ENCODE measurements at places on chromosomes 2 and 18.

DNA sequence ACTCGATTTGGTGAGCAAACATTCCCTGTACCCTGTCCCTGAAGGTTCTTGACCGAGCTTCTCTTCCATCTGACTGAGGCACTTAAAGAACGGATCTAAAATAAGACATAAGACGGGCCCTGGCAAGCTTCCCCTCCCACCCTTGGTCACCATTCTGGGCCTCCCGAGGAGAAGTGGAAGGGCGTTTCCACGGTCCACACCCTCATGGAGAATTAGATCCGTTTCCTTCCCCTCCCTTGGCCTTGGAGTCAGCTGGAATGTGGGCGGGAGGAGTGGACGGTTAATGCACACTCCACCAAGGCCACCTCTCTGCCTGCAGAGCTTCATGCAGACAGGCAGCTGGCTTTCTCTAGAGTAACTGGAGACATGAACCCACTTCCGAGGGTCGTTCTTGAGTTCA lies 257.3 kb upstream of the APCDD1 start:
- DNase-seq: no peak

DNA sequence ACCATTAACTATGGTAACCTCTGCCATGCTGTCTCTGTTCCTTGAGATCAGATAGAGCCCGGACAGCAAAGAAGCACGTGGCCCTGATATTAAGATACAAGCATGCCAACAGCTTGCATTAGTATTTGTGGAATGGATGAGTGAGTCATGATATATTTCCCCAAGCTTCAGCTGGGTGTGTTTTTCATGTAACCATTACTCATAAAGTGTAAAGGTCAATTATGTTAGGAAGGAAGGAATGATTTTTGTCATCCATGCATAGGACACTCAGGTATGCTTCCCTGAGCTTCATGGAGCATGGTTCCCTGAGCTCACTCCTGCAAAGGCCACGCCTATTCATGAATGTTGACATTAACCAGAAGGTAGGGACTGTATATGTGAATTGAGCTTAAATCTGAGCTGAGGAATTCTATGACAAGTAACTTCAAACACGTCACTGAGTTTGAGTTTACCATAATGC lies 74.6 kb downstream of the ARL4C start:
- no peak for DNase-seq

GRCh38 chr2:216774180-216774579 lies 78.8 kb upstream of the IGFBP5 start:
- DNase-seq: no peak

DNA sequence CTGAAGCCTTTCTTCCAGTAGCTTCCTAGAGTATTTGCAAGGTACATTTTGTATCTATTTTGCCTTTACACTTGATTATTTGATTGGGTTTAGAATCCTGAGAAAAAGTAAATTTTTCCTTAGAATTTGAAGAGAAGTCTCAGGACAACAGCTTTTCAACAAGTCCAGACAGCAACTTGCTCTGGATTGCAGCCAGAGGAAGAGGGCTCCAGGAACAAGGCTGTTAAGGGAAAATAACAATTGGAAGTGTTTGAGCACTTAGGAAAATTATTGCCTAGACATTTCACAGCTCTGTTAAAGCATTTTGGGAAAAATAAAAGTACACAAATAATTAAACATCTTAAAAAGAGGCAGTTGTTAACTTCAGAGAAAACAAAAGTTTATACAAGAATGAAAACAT lies 58.3 kb upstream of the RAPGEF4 start:
- DNase-seq: no peak

DNA sequence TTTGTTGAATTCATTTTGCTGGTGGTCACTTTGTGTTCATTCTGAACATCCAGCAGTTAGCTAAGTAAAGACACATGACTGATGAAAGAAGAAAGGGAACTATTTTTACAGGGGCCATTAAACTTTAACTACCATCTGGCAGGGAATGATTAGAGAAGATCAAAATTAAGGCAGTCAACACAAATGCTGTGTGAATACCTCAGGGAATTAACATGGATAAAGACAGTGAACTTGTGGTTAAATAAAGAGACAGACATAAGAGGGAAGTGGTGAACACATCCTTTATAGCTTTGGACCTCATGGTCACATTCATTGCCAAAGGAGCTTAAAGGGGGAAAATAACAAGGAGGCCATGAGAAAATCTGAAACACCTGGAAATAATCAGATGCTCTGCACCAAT lies 52.6 kb upstream of the ATP5MC3 start:
- no peak for DNase-seq

GRCh38 chr2:75986617-75987016 lies 275.9 kb upstream of the GCFC2 start:
- DNase-seq: no peak

- no peak for DNase-seq
These were observed 73.7 kb upstream of the MSTN start for GRCh38 chr2:190136259-190136658.

GRCh38 chr2:120355780-120356266 lies 9.9 kb downstream of the INHBB start:
- no peak for DNase-seq

DNA sequence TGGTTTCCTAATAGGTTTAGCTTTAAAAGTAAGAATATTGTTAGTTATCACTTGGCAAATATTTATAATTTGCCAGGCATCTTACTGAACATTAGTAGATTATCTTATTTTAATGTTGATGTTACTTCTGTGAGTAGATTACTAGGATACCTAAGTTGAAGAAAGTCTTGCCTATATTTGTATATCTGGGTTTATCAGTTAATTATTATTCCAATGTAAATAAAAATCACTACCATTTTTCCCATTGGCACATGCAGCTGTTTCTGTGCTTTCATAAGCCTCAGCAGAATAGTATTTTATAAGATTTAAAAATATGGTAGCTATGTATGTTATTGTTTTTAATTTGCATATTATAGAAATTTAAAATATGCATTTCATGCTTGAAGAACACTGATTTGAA lies 16.3 kb upstream of the TRIM43B start:
- DNase-seq: no peak

DNA sequence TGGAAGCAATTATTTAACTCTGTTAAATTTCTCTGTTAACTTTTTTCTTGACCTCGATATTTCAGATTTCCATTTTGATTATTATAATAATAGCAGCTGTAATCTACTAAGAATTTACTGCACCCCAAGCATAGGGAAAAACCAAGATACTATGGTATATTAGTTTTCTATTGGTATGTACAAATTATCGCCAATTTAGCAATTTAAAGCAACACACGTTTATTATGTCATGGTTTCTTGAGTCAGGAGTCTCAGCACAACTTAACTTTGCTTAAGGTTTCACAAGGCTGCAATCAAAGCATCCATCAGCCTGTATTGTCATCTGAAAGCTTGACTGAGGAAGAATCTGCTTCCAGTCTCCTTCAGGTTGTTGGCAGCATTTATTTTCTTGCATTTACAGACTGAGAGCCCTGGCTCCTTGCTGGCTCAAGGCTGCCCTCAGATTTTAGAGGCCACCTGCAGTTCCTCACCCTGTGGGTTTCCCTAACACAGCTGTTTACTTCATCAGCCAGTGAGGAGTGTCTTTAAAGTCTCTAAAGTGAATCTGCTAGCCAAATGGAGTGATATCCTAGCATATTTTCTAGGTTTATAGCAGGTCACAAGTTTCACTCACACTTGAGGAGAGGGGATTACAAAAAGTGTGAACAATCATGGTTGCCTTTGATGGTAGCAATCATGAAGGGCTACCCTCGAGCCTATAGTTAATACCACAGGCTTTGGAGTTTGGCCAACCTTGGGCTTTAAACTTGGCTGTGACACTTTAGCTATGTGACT lies 4.4 kb upstream of the VPS54 start:
- no peak for DNase-seq

DNA sequence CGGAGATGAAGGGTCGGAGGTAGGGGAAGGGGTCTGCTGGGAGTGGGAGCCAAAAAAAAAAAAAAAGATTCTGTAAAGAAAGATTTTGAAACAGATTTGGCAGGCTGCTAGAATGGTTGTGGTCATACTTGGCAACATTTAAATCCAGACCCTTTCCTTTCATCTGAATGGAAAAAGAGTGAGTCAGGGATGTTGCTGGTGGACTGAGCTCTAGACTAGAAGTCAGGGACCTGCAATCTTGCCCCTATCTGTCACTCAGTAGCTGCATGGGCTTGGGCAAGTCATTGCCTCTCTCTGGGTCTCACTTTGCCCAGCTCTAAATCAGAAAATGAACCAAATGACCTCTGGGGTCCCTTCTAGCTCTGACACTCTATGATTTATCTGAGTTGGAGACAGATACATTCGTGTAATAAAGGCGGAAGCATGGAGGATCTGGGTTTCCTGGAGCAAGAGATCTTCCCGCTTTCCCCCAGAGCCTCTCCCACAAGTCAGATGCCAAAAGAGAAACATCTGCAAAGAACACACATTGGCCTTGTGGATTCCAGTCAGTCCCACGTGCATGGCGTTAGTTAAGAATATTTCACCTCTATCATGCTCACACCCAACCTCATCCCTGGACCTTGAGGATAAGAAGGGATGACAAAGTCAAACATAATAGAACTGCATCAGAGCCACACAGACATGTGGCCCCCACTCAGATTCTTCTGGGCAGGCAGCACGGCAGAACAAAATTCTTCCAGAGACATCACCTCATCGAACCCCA lies 58.5 kb downstream of the ADD2 start:
- no peak for DNase-seq

GRCh38 chr2:172600557-172601008 lies 44.7 kb downstream of the PDK1 start:
- no peak for DNase-seq

DNA sequence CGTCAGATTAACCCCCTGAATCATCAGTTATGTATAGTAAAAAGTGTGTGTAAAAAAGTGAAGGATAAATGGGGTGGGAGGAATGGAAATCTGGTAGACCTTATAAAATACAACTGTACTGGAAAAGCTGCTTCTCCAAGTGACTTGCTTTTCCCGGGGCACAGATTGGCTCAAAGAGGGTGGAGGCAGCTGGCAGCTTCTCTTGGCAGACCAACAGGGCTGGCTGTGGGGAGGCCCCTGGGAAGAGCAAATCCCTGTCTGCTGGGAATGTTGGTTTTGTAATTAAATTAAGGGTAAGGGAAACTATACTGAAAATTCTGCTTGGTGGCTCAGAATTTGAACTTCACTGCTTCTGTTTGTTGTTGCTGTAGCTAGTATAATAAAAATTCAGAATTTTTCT lies 154.2 kb upstream of the DLX2 start:
- DNase-seq: no peak

DNA sequence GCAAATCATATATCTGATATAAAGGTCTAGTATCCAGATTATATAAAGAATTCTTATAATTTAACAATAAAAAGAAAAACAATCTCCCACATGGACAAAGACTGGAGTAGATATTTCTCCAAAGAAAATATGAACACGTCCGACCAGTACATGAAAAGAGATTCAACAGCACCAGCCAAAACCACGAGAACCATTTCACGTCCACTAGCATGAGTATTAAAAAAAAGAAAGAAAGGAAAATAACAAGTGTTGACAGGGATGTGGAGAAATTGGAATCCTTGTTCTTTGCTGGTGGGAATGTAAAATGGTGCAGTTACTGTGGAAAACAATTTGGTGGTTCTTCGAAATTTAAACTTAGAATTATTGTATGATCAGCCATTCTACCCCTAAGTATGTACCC lies 432.7 kb upstream of the TRIB2 start:
- DNase-seq: no peak

- no peak for DNase-seq
These were observed 292.8 kb upstream of the LRP1B start for GRCh38 chr2:142423603-142424002.

DNA sequence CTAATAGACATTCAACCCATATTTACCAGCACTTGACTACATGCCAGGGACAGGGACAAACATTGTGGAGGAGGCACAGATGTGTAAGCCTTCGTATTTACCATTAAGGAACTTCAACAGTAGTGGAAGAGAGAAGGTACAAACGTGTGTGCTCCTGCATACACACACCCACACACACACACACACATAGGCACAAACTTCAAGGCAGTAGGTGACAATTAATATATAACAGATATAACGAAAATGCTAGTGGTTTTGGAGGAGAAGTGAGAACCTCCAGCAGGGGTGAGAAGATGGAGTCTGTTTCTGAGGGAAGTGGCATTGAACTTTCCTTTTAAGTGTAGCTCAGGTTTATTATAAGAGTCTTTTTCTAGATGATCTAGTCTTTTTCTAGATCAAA lies 231.1 kb downstream of the SETBP1 start:
- DNase-seq: no peak

DNA sequence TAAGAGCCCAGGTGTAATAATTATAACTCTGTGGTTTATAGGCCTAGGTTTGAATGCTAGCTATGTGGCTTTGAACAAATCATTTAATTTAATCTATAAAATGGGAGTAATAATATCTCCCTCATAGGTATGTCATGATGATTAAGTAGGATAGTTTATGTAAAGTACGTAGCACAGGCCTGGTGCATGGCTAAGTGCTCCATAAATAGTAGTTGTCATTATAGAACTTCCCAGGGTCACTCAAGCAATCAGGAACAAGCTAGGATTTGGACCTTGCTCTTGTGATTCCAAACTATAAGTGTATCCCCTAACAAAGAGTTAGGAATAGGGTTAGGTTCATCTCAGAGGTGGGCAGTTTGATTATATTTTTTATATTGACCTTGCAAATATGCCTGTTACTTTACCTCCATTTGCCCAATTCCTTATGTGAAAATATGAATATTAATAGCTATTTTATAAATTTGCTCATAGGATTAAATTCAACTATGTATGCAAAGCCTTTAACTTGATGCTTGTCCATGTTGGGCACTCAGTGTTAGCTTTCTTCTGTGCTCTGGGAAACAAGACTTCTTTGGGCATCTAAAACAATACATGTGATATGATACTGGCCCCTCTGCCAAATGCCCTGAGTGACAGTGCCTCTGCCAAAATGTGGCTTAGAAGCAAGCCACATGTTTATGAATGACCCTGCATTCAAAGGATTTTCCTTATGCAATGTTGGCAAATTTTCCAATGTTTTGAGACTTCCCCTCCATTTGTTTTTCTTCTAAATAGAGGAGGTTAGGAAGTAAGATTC lies 353.6 kb downstream of the KIAA1328 start:
- no peak for DNase-seq

DNA sequence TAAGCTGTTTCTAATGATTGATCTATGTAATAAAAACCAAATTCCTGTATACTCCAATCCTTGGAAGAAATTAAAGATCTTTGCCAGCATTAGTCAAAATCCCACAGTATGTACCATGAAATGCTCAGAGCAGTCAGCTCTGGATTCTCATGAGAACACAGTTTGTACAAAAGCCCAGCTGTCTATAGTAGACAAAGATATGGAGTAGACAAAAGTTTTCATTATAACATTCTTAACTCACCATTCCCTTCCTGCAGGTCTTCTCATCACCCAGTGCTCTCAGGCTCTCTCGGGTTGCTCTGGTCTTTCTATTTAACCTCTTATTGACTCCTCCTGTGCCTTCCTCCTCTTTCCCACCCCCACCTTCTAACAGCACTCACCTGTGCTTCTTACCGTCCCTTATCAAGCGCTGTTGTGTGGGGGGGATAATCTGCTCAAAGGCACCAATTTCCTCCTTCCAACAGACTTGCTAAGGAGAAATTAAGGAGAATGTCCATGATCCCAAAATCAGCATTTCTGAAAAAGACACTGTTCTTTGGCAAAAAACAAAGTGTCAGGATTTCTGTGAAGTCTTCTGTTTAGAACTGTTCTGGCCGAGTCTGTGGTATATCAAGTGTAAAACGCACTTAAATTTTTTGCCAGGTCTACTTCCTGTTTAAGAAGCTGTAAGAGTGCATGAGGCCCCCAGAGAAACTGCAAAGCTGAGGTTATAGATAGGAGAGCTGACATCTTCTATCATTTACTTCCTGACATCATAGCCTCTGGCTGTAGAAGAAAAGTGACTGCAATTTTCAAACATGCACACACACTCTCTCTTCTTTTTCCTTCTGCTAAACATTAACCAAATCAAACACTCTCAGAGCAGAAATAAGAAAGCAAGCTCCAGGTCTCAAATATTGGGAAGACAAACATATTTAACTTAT lies 144.1 kb downstream of the EVA1A start:
- DNase-seq: no peak
